ENCODE measurements at places on chromosomes 3 and 15. TPM values are rescaled to one million over a fixed set of nuclear protein-coding genes. Genes with fewer than 3 reads are reported as not detected.

IMPG2 gene
- polyA plus RNA-seq: 0.03 TPM

SCN5A gene
- polyA plus RNA-seq: 0.09 TPM

ANKUB1 gene
- not detected for polyA plus RNA-seq

SERPINI2 gene
- polyA plus RNA-seq: not detected

CDHR4 gene
- 1.1 TPM for polyA plus RNA-seq

MCF2L2 gene
- polyA plus RNA-seq: not detected

CLSTN2 gene
- polyA plus RNA-seq: 0.03 TPM

SEMA3G gene
- 0.13 TPM for polyA plus RNA-seq

ADIPOQ gene
- not detected for polyA plus RNA-seq

MUC20 gene
- 0.87 TPM for polyA plus RNA-seq

ELP6 gene
- 36.5 TPM for polyA plus RNA-seq

DAZL gene
- polyA plus RNA-seq: not detected

GAP43 gene
- not detected for polyA plus RNA-seq
